Prostate gland (tissue), 2 donors: ENCODE measurements at places on chromosomes 16 and 17.

- peaks cover 4% of the 10 kb centered on the region for H3K36me3 ChIP-seq
- H3K4me3 ChIP-seq: no peak overlapping the region
- no peak overlapping the region for H3K27ac ChIP-seq
- H3K27me3 ChIP-seq: no peaks in the 10 kb centered on the region
Measured at GRCh38 chr17:61880589-61881102, 17.3 kb upstream of the BRIP1 start.

- no peak for DNase-seq
- H3K36me3 ChIP-seq: no peaks in the 10 kb centered on the region
- no peaks in the 10 kb centered on the region for H3K27me3 ChIP-seq
- no peak overlapping the region for H3K27ac ChIP-seq
Measured at GRCh38 chr16:64964126-64964540, 157.7 kb downstream of the CDH11 start.

DNA sequence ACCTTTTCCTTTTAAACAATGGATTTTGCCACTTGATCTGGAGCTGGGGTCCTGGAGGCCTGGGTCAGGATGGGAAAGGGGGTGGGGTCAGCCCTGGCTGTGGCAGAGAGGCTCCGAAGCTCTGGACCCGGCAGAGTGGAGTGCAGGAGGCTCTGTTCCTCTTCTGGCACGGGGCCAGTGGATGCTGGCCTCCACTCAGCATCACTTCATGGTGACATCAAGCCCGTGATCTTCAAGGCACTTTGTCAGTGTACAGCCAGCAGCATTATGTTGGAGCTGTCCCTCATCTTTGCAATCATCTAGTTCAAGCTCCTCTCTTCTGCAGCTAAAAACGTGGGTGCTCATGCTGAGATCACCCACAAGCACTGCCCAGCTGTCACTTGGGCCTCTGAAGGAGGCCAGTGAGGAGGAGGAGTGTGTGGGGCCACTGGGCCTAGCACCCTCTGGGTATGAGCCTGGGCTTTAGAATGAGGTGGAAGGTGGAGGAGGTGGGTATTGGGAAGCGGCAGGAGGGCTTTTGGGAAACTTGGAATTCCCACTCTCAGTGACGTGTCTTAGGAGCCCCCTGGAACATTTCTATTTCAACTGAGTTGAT lies 45.9 kb upstream of the MGAT5B start:
- H3K27ac ChIP-seq: no peak overlapping the region
- no peaks in the 10 kb centered on the region for H3K27me3 ChIP-seq
- no peak overlapping the region for H3K4me3 ChIP-seq
- H3K36me3 ChIP-seq: no peaks in the 10 kb centered on the region
- no peaks in the 10 kb centered on the region for H3K4me1 ChIP-seq

GRCh38 chr17:29582772-29583171 lies 6.7 kb downstream of the GIT1 start:
- H3K36me3 ChIP-seq: peaks cover 6% of the 10 kb centered on the region
- DNase-seq: no peak
- no peak overlapping the region for H3K27ac ChIP-seq
- no peaks in the 10 kb centered on the region for H3K27me3 ChIP-seq
- no peak overlapping the region for H3K4me3 ChIP-seq

DNA sequence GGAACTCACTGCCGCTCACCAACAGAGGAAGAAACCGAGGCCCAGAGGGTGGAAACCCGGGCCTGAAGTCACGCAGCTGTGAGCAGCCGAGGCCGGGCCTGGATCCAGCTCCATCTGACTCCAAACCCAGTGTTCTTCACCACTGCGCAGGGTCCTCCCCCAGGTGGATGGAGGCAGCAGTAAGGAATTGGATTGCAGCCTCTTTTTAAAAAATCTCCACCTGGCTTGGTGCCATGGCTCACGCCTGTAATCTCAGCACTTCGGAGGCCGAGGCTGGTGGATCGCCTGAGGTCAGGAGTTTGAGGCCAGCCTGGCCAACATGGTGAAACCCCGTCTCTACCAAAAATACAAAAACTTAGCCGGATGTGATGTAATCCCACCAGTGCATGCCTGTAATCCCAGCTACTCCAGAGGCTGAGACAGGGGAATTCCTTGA lies 177.2 kb downstream of the FOXL1 start:
- H3K4me3 ChIP-seq: no peak overlapping the region
- H3K36me3 ChIP-seq: no peaks in the 10 kb centered on the region

- no peaks in the 10 kb centered on the region for H3K27me3 ChIP-seq
- no peak for DNase-seq
- peak overlapping the region; percentile 61 for H3K4me3 ChIP-seq
- H3K4me1 ChIP-seq: peaks cover 4% of the 10 kb centered on the region
- peak overlapping the region; percentile 58 for H3K27ac ChIP-seq
- H3K36me3 ChIP-seq: no peaks in the 10 kb centered on the region
Measured at GRCh38 chr16:30430428-30430970, 669 bp upstream of the DCTPP1 start.

DNA sequence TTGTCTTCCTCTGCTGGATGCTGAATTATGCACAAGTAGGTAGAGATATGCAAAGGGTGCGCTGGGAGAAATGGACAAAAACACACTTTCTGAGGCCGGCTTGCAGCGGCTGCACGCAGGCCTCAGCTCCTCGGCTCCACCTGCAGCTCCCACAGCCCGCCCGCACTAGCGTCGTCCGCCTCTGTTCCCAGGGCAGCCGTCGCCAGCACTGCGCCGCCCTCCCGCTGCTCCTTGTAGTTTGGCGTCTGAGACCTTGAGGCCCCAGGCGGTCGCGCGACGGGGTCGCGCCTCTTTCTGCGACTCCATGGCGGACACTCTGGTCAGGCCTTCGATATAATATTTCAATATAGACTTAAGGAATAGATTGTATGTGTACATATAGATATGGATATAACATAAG lies 24.8 kb downstream of the SLFN12 start:
- no peaks in the 10 kb centered on the region for H3K4me1 ChIP-seq
- no peak overlapping the region for H3K27ac ChIP-seq
- no peak overlapping the region for H3K4me3 ChIP-seq
- H3K36me3 ChIP-seq: no peaks in the 10 kb centered on the region

DNA sequence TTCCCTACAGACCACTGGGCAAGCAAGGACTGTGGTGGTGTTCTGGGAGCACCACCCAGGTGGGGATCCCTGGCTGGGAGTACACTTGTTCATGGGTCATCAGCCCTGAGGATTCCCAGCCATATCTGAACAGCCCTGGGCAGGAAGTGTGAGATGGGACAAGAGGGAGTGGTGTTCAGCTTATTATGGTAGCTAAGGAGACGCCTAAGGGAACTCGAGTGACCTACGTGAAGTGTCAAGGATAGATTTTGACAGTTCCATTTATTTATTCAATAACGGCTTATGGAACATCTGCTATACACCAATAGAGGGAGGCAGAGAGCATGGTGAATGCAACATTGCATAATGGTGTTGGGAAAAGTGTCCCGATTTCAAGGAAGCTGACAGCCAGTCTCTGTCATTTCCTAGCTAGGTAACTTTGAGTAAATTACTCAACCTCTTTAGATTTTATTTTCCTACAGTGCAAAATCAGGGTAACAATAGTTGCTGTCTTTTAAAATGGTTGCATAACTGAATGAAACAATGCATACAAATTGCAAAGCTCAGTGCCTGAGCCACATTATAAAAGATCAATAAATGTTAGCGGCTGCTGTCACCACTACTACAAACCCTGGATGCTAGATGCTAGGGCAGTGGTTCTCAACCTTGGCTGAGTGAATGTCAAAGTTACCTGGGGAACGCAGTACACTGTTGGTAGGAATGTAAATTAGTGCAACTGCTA lies 534.1 kb downstream of the GRIN2A start:
- no peak overlapping the region for H3K27ac ChIP-seq
- H3K4me3 ChIP-seq: no peak overlapping the region
- no peaks in the 10 kb centered on the region for H3K36me3 ChIP-seq
- H3K4me1 ChIP-seq: no peaks in the 10 kb centered on the region

DNA sequence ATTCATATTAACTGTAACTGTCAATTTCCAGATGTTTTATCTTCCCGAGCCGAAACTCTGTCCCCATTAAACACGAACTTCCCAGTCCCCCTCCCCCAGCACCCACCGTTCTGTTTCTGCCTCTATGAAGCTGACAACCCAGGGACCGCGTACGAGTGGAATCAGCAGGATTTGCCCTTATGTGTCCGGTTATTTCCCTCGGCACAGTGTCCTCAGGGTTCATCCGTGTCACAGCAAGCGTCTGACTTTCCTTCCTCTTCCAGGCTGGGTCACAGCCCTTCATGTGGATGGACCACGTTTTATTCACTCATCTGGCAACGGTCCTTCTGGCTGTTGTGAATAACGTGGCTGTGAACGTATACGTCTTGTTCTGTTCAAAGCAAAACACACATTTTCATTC lies 31.3 kb downstream of the METRNL start:
- no peak overlapping the region for H3K4me3 ChIP-seq
- peaks cover 5% of the 10 kb centered on the region for H3K4me1 ChIP-seq
- H3K36me3 ChIP-seq: no peaks in the 10 kb centered on the region
- H3K27me3 ChIP-seq: no peaks in the 10 kb centered on the region

- DNase-seq: no peak
- no peak overlapping the region for H3K4me3 ChIP-seq
- no peaks in the 10 kb centered on the region for H3K27me3 ChIP-seq
- no peaks in the 10 kb centered on the region for H3K36me3 ChIP-seq
- no peak overlapping the region for H3K27ac ChIP-seq
- H3K4me1 ChIP-seq: no peaks in the 10 kb centered on the region
Measured at GRCh38 chr17:48711128-48711527, 11.2 kb downstream of the PRAC1 start.

GRCh38 chr17:44326861-44327444 lies 2.3 kb upstream of the SLC25A39 start:
- no peak overlapping the region for H3K27ac ChIP-seq
- no peaks in the 10 kb centered on the region for H3K36me3 ChIP-seq
- H3K27me3 ChIP-seq: no peaks in the 10 kb centered on the region
- H3K4me1 ChIP-seq: peaks cover 6% of the 10 kb centered on the region
- H3K4me3 ChIP-seq: peak overlapping the region; percentile 99

DNA sequence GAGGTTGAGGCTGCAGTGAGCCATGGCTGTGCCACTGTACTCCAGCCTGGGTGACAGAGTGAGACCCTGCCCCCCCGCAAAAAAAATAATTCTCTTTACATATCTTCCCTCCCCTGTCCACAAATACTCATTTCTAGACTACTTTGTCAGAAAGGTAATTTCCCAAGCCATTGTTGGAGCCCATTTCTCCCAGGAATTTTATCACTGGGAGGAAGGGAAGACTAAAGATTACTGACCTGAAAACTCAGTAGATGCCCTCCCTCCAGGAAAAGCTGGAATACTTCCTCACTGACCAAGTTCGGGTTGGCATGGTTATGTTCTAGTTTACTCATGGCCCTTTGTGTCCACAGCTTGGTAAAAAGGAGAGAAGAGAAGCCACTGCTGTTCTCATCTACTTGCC lies 4.1 kb downstream of the CALCOCO2 start:
- H3K36me3 ChIP-seq: no peaks in the 10 kb centered on the region
- H3K4me1 ChIP-seq: no peaks in the 10 kb centered on the region
- no peak overlapping the region for H3K27ac ChIP-seq
- H3K27me3 ChIP-seq: no peaks in the 10 kb centered on the region
- DNase-seq: no peak

DNA sequence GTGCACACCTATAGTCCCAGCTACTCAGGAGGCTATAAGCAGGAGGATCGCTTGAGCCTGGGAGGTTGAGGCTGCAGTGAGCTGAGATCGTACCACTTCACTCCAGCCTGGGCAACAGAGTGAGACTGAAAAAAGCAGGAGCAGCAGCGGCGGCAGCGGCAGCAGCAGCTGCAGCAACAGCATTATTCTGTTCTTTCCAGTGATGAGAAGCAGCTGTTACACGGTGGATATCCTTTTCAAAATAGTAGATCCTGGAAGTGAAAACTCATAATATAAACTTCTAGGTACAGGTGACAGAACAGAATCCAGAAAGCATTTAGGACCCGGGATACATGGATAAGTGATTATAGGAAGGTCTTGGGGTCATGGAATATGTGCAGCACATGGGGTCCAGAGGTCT lies 17.8 kb upstream of the HNF1B start:
- H3K4me3 ChIP-seq: no peak overlapping the region
- no peaks in the 10 kb centered on the region for H3K36me3 ChIP-seq
- no peak overlapping the region for H3K27ac ChIP-seq
- no peaks in the 10 kb centered on the region for H3K27me3 ChIP-seq
- H3K4me1 ChIP-seq: no peaks in the 10 kb centered on the region

DNA sequence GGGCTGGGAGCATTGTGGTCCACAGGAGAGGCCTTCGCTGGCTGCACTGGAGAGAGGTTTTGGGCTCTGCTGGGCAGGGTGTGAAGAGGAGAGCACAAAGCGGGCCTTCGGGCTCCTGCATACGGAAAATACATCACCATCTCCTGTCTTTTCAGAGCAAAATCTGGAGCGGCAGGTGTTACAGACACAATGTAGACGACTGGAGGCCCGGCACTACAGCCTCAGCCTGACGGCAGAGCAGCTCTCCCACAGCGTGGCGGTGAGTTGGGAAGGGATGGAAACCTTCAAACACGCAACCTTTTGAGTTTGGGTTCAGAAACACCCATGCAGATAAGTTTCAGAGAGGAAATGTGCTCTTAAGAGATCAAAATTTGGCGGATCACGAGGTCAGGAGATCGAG lies 17.9 kb downstream of the GINS2 start:
- peaks cover 11% of the 10 kb centered on the region for H3K36me3 ChIP-seq
- H3K27ac ChIP-seq: no peak overlapping the region
- H3K4me3 ChIP-seq: no peak overlapping the region

DNA sequence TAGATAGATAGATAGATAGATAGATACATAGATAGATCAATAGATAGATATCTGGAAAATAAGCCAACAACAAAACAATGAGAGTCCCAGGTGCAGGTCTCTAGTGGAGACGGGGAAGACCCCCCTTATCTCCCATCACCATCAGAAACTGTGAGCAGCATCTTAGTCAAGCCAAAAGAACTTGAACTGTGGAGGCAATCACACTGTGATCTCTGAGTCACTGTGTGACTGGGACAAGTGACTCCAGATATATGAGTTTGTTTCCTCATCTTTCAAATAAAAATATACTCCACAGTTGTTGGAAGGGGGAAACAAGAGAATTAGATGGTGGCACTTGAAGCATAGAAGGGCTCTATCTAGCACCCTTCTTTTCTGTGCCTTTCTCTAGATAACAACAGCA lies 42.1 kb downstream of the NOG start:
- H3K4me1 ChIP-seq: no peaks in the 10 kb centered on the region
- H3K36me3 ChIP-seq: no peaks in the 10 kb centered on the region
- H3K4me3 ChIP-seq: no peak overlapping the region
- peaks cover 12% of the 10 kb centered on the region for H3K27me3 ChIP-seq

- H3K27me3 ChIP-seq: no peaks in the 10 kb centered on the region
- H3K36me3 ChIP-seq: no peaks in the 10 kb centered on the region
- H3K4me1 ChIP-seq: no peaks in the 10 kb centered on the region
- no peak overlapping the region for H3K4me3 ChIP-seq
- no peak for DNase-seq
- H3K27ac ChIP-seq: no peak overlapping the region
Measured at GRCh38 chr17:73128496-73128895, 36.0 kb upstream of the SLC39A11 start.

GRCh38 chr16:57994778-57995177 lies 5.7 kb downstream of the ZNF319 start:
- H3K4me3 ChIP-seq: no peak overlapping the region
- H3K27ac ChIP-seq: no peak overlapping the region
- H3K4me1 ChIP-seq: peaks cover 7% of the 10 kb centered on the region
- H3K27me3 ChIP-seq: no peaks in the 10 kb centered on the region
- H3K36me3 ChIP-seq: peaks cover 8% of the 10 kb centered on the region

GRCh38 chr16:81243942-81244341 lies 5.5 kb downstream of the BCO1 start:
- H3K36me3 ChIP-seq: no peaks in the 10 kb centered on the region
- no peak for DNase-seq
- H3K27me3 ChIP-seq: no peaks in the 10 kb centered on the region
- no peak overlapping the region for H3K4me3 ChIP-seq
